ENCODE measurements at places on chromosomes 12 and 14. TPM values are rescaled to one million over a fixed set of nuclear protein-coding genes. Genes with fewer than 3 reads are reported as not detected.

Gene UBE2N
- total RNA-seq, result 84.7 TPM

Gene SLC6A12
- total RNA-seq, result 130 TPM

DNA sequence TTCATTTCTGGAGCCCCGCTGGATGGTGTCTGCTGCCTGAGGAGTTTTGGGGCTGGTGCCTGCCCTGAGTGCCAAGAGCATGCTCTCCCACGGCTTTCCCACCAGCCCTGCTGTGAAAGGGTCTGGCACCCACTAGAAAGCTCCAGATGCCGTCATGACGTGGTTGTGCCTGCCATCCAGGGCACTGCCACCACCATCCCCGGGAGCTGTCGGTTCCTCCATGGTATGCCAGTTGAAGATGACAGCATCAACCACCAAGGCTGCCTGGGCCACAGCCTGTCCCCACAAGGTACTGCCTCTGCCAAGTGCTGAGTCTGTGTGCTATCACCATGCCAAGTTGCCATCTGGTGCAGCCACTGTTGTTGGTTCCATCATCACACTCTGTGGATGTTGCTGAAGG lies 85.9 kb downstream of the TTC8 start:
- DNase-seq, result no peak

GRCh38 chr12:61750604-61751003 lies 509.6 kb upstream of the USP15 start:
- no peak for DNase-seq

DNA sequence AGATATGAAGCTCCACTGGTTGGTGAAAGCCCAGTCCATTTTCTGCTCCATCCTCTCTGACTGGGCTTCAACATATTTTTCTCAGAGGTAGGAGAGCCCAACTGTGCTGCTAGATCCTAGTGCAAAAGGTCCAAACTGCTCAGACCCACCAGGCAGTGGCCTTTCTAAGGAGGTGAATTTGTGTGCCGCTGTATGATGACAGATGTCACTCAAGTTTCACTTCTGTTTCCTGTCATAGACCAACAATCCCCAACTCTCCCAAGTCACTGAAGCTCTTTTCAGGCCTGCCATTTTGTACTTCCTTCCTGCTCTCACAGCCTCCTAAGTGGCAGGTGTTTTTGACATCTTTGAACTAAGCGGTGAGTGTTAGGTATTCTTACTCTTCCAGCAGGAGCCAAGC lies 16.4 kb upstream of the RNASE4 start:
- no peak for DNase-seq

- no peak for DNase-seq
These were observed 1.6 kb downstream of the ATP6V1D start for GRCh38 chr14:67357969-67358354.

DNA sequence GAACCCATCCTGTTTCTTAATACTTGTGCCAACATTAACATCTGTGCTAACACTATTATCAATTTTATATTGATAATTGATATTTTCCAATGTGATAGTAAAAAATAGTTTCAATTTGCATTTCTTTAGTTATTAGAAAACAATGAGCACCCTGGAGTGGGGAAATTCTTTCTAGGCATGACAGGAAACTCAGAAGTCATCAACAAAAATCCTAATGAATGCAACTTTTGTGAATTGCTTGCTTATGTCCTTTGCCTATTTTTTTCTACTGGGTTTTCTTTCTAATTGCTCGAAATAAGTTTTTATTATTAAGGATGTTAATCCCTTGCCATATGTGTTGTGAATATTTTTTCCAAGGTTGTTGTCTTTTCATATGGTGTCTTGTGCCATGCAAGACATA lies 18.1 kb upstream of the WDR20 start:
- no peak for DNase-seq

- no peak for DNase-seq
These were observed 440.9 kb downstream of the NAV3 start for GRCh38 chr12:78271546-78271945.

All from kidney (tissue), 22 donors.